ENCODE measurements at places on chromosomes 1 and 21. TPM values are rescaled to one million over a fixed set of nuclear protein-coding genes. Genes with fewer than 3 reads are reported as not detected.

DNA sequence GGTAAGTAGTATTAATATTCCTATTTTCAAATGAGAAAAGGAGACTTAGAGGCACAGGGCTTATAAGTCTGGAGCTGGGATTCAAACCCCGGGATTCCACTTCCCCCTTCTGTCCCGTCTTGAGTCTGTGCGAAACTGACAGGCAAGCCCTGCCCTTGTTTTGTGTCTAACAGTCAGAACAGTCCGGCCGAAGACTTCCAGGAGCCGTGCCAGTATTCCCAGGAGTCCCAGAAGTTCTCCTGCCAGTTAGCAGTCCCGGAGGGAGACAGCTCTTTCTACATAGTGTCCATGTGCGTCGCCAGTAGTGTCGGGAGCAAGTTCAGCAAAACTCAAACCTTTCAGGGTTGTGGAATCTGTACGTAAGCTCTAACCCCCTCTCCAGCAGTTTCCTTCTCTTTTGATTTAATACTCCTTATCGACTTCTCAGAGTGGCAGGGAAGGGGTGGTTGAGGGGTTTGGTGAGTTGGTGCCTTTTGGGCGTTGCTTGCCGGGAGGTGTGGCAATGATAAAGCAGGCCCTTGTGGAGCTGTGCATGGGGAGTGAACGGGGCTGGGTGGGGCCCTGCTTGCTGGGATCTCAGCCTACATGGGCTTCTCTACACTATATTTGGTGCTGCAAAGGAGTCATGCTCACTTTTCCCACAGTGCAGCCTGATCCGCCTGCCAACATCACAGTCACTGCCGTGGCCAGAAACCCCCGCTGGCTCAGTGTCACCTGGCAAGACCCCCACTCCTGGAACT, 29.4 kb downstream of the IL6R start:
- H3K4me3 ChIP-seq, result no peak overlapping the region
- H3K36me3 ChIP-seq, result no peaks in the 10 kb centered on the region
- no peaks in the 10 kb centered on the region for H3K4me1 ChIP-seq
- no peak overlapping the region for H3K27ac ChIP-seq
- H3K27me3 ChIP-seq, result no peaks in the 10 kb centered on the region
- DNase-seq, result peak; percentile 87

DNA sequence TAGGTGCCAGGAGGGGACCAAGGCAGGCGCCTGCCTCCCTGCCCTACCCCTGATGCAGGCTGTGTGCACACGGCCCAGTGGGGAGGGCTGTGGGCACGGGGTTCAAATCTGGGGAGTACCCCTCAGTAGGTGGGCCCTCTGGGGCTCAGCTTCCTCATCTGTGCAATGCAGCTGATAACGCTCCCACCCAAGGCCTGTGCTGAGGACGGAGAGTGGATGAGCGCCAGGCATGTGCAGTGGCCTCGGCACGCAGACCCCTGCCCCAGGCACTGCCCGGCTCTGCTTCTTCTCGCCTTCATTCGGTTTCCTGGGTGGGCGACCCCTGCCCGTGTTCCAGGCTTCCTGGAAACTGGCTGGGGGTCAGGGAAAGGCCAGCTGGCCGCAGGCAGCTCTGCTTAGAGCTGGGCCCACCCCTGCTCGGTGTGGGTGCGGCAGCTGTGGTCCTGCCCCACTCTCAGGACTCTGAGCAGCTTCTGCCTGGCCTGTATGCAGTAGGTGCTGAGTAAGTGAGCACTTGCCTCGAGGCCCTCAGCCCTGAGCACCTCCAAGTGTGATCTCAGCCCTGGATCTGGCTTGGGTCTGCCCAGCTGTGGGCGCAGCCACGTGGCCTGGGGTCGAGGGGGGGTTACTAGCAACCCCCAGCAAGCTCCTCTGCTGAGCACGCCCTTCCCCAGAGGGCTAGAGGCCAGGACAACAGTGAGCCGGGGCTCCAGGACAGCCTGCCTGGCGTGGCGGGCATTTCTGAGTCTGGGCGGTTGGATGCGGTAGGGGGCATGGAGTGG, 11.9 kb upstream of the TNFRSF14 start:
- no peak overlapping the region for H3K4me3 ChIP-seq
- DNase-seq, result no peak
- no peaks in the 10 kb centered on the region for H3K4me1 ChIP-seq
- H3K36me3 ChIP-seq, result no peaks in the 10 kb centered on the region
- H3K27ac ChIP-seq, result no peak overlapping the region

Gene GNAT2
- not detected for total RNA-seq

GRCh38 chr1:57249511-57249910, 174.3 kb downstream of the DAB1 start:
- H3K4me1 ChIP-seq, result no peaks in the 10 kb centered on the region
- H3K27me3 ChIP-seq, result no peaks in the 10 kb centered on the region
- H3K4me3 ChIP-seq, result no peak overlapping the region
- H3K36me3 ChIP-seq, result no peaks in the 10 kb centered on the region
- no peak overlapping the region for H3K27ac ChIP-seq

DNA sequence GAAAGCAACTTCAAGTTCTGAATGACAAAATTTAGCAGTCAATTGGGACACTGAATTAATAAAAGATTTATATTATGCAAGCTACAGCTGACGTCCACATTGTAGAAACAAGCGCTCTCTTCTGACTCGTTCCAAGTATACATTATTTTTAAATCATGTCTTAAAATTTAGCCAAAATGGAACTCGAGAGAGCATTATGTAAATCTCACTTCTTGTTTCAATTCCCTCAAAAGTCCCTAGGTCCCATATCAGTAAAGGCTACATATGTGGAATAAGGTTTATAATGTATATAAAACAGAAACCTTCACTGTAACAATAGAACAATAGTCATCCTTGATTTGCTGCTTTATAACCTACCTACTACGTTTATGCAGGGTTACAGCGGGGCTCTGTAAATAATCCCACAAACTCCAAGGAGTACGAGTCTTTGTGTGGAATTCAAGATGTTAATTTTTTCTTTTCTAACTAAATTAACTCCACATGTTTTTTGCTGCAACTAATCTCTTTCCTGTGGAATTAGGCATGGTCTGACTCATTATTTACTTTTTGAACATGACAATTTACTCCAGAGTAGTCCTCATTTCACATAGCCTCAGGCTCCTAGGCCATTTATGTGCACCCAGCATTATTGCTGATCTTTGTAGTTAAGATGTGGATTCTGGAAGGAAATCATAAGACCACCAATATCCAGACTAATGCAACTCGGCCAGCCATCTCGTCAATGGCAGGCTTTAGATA, 785.1 kb downstream of the LTN1 start:
- no peak overlapping the region for H3K27ac ChIP-seq
- H3K36me3 ChIP-seq, result no peaks in the 10 kb centered on the region
- H3K4me3 ChIP-seq, result no peak overlapping the region

GRCh38 chr1:246618240-246618808, 52.1 kb downstream of the CNST start:
- H3K36me3 ChIP-seq, result no peaks in the 10 kb centered on the region
- no peak for DNase-seq
- H3K4me1 ChIP-seq, result peaks cover 4% of the 10 kb centered on the region
- H3K27ac ChIP-seq, result no peak overlapping the region
- no peaks in the 10 kb centered on the region for H3K27me3 ChIP-seq

- no peaks in the 10 kb centered on the region for H3K36me3 ChIP-seq
- no peaks in the 10 kb centered on the region for H3K4me1 ChIP-seq
- H3K27ac ChIP-seq, result no peak overlapping the region
- no peaks in the 10 kb centered on the region for H3K27me3 ChIP-seq
- DNase-seq, result no peak
- no peak overlapping the region for H3K4me3 ChIP-seq
Observed at GRCh38 chr21:38244885-38245869, 11.6 kb upstream of the KCNJ15 start.

Gene OR2T35
- total RNA-seq, result not detected

GRCh38 chr1:2499986-2500596, 24.0 kb downstream of the PLCH2 start:
- H3K4me1 ChIP-seq, result no peaks in the 10 kb centered on the region
- no peak for DNase-seq
- H3K36me3 ChIP-seq, result no peaks in the 10 kb centered on the region
- no peak overlapping the region for H3K4me3 ChIP-seq

DNA sequence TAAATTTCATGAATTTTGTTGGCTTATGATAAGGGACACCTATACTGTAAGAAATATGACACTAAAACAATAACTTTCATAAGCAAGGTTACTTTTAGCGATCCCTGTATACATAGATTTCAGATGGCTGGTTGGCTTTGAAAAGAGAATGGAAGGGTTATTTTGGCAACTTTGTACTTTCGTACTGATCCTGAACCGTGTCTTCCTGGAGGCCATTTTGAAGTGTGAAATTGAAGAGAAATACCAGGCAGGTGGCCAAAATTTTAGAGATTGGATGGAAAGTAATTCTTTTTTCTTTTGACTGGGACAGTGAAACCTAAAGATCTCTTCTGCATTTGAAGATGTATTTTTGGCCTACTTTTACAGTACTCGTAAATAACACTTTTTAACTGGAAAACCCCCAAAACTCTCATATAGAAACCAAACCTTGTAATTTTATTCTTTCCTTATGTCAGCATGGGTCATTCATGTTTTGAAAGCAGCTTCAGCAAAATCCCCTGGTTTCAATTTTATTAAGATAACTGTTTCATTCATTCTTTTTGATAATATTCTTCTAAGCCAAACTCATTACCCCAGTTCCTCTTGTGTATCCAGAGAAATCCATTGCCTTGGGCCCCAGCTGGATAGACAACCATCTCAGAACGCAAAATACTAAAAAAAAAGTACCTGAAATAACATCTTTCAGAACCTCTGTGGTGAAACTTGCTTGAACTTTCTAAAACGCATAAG, 38.4 kb upstream of the ZNF281 start:
- no peak overlapping the region for H3K4me3 ChIP-seq
- no peaks in the 10 kb centered on the region for H3K4me1 ChIP-seq
- H3K36me3 ChIP-seq, result no peaks in the 10 kb centered on the region
- no peak for DNase-seq

DNA sequence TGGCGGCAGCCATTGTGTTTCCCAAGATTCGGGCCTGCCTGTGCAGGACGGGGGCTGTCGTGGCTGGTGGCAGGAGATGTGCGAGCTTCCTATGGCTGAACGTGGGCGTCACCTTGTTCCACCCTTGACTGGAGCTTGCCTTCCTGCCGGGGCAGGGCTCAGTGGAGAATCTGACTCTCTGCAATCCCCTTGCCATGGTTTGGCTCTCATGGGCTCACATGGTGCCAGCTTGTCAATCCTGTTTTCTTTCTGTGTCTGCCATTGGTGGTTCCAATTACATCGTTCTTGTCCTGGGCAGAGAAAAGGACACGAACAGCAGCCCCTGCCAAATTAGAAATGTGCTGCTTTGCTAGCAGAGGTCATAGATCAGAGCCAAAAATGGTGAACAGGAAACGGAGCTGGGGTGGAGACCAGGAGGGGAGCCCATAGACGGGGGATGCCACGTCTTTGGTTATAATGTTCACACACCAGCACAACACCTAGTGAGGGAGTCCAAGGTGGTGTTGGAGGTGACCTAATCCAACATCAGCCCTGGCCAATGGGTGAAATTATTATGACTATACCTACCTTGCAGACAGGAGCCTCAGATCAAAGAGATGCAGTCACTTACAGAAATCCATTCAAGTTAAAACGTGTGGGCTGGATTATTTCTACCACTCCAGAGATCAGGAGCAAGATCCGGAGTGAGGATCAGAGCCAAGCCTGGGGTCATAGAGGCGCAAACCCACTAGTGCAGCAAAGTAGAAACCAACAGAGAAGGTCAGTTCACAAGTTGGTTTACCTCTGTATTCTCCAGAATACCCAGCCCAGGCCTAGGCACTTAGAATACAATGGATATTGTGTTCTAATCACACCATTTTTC, 253.1 kb downstream of the SIPA1L2 start:
- H3K4me3 ChIP-seq, result no peak overlapping the region
- no peak for DNase-seq
- no peaks in the 10 kb centered on the region for H3K4me1 ChIP-seq

Gene TLCD4
- total RNA-seq, result 17.3 TPM

DNA sequence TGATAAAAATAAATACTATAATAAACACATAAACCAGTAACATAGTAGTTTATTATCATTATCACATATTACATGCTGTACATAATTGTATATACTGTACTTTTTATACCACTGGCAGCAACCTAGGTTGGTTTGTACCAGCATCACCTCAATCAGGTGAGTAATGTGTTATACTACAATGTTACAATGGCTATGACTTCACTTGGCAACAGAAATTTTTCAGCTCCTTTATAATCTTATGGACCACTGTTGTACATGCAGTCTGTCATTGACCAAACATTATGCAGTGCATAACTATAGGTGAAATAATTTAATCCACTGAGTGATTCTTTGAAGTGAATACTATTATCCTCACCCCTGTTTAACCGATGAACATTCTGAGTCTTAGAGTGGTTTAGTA, 44.5 kb downstream of the TNFSF4 start:
- H3K27ac ChIP-seq, result no peak overlapping the region
- H3K27me3 ChIP-seq, result no peaks in the 10 kb centered on the region
- H3K4me1 ChIP-seq, result no peaks in the 10 kb centered on the region

Gene PLEKHN1
- total RNA-seq, result 0.52 TPM

DNA sequence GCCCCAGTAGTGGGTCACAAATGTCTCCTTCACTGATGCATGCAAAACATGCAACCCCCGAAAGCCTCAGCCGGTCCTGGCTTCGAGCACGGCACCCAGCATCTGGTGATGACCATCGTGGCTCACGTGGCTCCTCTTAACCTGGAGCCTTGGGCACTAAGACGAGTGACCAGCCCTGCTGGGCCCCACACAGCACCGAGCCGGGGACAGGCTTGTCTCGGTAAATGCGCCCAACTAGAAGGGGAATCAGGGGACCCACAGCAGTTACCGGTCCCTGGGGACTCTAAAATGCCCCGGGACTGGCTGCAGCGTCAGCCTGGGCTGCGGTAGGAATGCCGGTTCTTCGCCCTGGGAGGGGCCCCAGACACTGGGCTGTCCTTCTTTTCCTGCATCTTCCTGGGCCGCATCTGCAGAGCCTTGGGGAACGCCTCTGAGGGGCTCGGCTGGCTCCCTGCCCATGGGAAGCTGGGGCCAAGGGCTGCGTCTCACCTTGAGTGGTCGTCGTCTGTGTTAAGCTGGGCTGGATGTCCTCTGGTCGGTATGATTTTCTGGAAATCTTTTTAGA, 13.1 kb upstream of the TTC34 start:
- no peak overlapping the region for H3K27ac ChIP-seq
- H3K4me1 ChIP-seq, result no peaks in the 10 kb centered on the region
- no peak overlapping the region for H3K4me3 ChIP-seq
- peak; percentile 27 for DNase-seq
- H3K36me3 ChIP-seq, result no peaks in the 10 kb centered on the region
- no peaks in the 10 kb centered on the region for H3K27me3 ChIP-seq

DNA sequence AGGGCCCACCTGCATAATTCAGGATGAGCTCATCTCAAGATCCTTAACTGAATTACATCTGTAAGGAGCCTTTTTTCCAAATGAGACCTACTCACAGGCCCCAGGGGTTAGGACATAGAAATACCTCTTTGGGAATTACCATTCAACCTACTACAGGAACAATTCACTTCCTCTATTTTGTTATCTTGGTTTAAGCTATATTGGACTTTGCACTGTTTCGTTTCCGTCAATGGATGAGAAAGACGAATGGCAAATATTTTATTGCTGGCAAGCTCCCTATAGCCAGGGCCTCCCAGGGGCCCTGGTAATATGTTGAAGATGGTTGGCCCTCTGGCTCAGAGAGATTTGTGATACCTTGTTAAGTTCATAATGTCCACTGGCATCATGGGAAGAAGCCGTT, 384.2 kb upstream of the DUSP10 start:
- no peak for DNase-seq
- no peaks in the 10 kb centered on the region for H3K4me1 ChIP-seq
- no peaks in the 10 kb centered on the region for H3K36me3 ChIP-seq
- no peak overlapping the region for H3K27ac ChIP-seq
- H3K4me3 ChIP-seq, result no peak overlapping the region
- H3K27me3 ChIP-seq, result no peaks in the 10 kb centered on the region

All from aorta (tissue), 5 donors.